ENCODE measurements at places on chromosomes 11 and 22. TPM values are rescaled to one million over a fixed set of nuclear protein-coding genes. Genes with fewer than 3 reads are reported as not detected.

MFNG gene
- total RNA-seq, result under 0.01 TPM

CYTH4 gene
- 0.12 TPM for total RNA-seq

PPFIBP2 gene
- total RNA-seq, result 16.9 TPM

OR5D16 gene
- total RNA-seq, result not detected

PDGFB gene
- 0.11 TPM for total RNA-seq

CASP4 gene
- 139 TPM for total RNA-seq

OR52H1 gene
- total RNA-seq, result 1.1 TPM

CABP4 gene
- not detected for total RNA-seq

NEFH gene
- 0.44 TPM for total RNA-seq

NXPE2 gene
- total RNA-seq, result under 0.01 TPM

SLC37A2 gene
- 6.5 TPM for total RNA-seq

PGR gene
- 4.1 TPM for total RNA-seq

MS4A6E gene
- not detected for total RNA-seq

MYO18B gene
- not detected for total RNA-seq

C11orf42 gene
- not detected for total RNA-seq

INPP5J gene
- total RNA-seq, result 0.11 TPM

POGLUT3 gene
- total RNA-seq, result 27.2 TPM

TRAF6 gene
- total RNA-seq, result 8.2 TPM

GGT5 gene
- total RNA-seq, result 1.9 TPM

DGCR8 gene
- total RNA-seq, result 32.9 TPM

TRPM5 gene
- total RNA-seq, result not detected

SEC14L6 gene
- total RNA-seq, result 1.4 TPM

NXPE1 gene
- not detected for total RNA-seq

SCO2 gene
- total RNA-seq, result 2.7 TPM

SORL1 gene
- total RNA-seq, result 10.6 TPM

TRPC6 gene
- 1.00 TPM for total RNA-seq

KRTAP5-1 gene
- total RNA-seq, result not detected

C11orf16 gene
- total RNA-seq, result not detected

MRE11 gene
- 11.4 TPM for total RNA-seq

FAM83F gene
- total RNA-seq, result under 0.01 TPM

LMO1 gene
- total RNA-seq, result not detected

OR2AT4 gene
- not detected for total RNA-seq

PTGDR2 gene
- total RNA-seq, result 0.11 TPM

RFPL1 gene
- not detected for total RNA-seq

PGA5 gene
- not detected for total RNA-seq

SCGB1C1 gene
- total RNA-seq, result not detected

HTR3B gene
- not detected for total RNA-seq

TRIM51 gene
- total RNA-seq, result not detected

RIBC2 gene
- total RNA-seq, result 3.0 TPM

PITPNM1 gene
- total RNA-seq, result 16.5 TPM

GLYAT gene
- total RNA-seq, result not detected

NPAS4 gene
- total RNA-seq, result not detected

RASSF10 gene
- not detected for total RNA-seq

CFAP300 gene
- 7.9 TPM for total RNA-seq

CHRM1 gene
- not detected for total RNA-seq

PHLDA2 gene
- total RNA-seq, result 7.6 TPM

OR51D1 gene
- total RNA-seq, result not detected

GRAP2 gene
- not detected for total RNA-seq

CYB5R2 gene
- 20.0 TPM for total RNA-seq

FOLR2 gene
- not detected for total RNA-seq

C11orf91 gene
- not detected for total RNA-seq

SCUBE1 gene
- not detected for total RNA-seq

CARD16 gene
- 5.2 TPM for total RNA-seq

GNAZ gene
- total RNA-seq, result 11.6 TPM
